ENCODE measurements at places on chromosomes 1 and 21. TPM values are rescaled to one million over a fixed set of nuclear protein-coding genes. Genes with fewer than 3 reads are reported as not detected.
A peak's percentile ranks its signal among the peaks of the same experiment; 100 is the strongest.

HES3 gene
- polyA plus RNA-seq = not detected

C8A gene
- polyA plus RNA-seq = not detected

- H3K27me3 ChIP-seq = no peaks in the 10 kb centered on the region
- H3K4me3 ChIP-seq = no peak overlapping the region
- DNase-seq = no peak
- no peaks in the 10 kb centered on the region for H3K36me3 ChIP-seq
- no peaks in the 10 kb centered on the region for H3K4me1 ChIP-seq
- no peak overlapping the region for H3K27ac ChIP-seq
Observed at GRCh38 chr1:7177438-7178146, 392.3 kb downstream of the CAMTA1 start.

DNA sequence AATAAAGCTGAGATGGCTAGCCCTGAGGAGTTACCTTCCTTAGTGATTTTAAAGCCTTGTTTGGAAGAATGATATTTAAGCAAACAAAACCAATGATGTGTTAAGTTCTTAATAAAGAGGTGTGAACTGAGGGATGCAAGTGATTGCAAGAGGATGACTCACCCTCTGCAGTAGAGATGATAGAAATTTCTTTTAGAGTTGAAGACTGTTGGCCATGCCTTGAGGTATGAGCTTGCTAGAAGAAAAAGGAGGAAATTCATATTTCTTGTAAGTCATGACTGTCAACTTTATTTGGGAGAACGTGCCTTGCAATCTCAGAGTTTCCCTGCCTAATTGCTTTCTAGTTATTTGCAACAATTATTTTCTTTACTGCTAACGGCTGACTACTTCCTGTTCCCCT is 94.7 kb downstream of the PLA2G4A start:
- H3K36me3 ChIP-seq = no peaks in the 10 kb centered on the region
- H3K4me3 ChIP-seq = no peak overlapping the region
- no peaks in the 10 kb centered on the region for H3K27me3 ChIP-seq
- DNase-seq = no peak
- no peaks in the 10 kb centered on the region for H3K4me1 ChIP-seq
- H3K27ac ChIP-seq = no peak overlapping the region

DNA sequence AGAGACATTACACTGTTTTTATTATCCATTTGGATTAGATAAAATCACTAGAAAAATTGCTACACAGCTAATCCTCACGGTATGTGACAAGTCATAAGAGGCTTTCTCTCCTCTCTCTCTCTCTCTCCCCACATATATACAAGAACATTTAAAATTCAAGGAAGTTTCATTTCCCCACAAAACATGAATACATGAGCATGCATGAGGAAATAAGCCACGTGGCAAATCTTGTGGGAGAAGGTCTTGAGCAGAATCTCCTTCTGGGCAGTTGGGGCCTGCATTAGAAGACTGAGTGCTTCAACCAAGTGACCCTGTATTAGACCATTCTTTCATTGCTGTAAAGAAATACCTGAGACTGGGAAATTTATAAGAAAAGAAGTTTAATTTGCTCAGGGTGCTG is 1313.1 kb downstream of the MRPL39 start:
- no peak overlapping the region for H3K27ac ChIP-seq
- no peaks in the 10 kb centered on the region for H3K4me1 ChIP-seq
- H3K36me3 ChIP-seq = no peaks in the 10 kb centered on the region

CFH gene
- polyA plus RNA-seq = 0.07 TPM

OSCP1 gene
- 0.23 TPM for polyA plus RNA-seq

DNA sequence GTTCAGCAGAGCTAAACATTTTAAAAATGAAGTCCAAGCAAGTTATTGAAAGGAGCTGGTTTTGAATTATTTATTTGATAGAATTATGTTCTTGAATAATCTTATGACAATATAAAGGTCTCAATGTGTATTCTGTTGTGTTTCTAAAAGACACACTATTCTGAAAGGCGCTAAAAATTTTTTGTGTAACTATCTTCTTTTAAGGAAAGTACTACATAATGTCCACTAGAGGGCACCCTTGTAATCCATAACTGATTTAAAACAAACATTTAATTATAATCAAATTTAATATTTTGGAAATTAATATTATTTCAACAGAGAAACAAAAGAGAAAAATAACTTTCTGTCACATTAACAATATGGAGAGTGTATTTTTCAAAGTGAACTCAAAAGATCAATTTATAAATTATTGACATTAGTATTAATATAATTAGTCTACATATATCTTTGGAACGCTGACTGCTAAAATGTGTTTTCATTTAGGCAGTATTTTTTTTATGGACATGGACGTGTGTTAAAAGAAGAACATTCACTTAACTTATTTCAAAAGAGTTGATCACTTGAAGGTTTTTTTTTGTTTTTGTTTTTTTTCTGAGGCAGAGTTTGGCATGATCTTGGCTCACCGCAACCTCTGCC is 248.4 kb downstream of the DENND1B start:
- no peaks in the 10 kb centered on the region for H3K27me3 ChIP-seq
- no peaks in the 10 kb centered on the region for H3K4me1 ChIP-seq
- no peaks in the 10 kb centered on the region for H3K36me3 ChIP-seq
- H3K27ac ChIP-seq = no peak overlapping the region
- no peak overlapping the region for H3K4me3 ChIP-seq

PM20D1 gene
- 2.1 TPM for polyA plus RNA-seq

GRCh38 chr1:23524716-23525401 is 6.2 kb downstream of the E2F2 start:
- no peaks in the 10 kb centered on the region for H3K27me3 ChIP-seq
- no peaks in the 10 kb centered on the region for H3K36me3 ChIP-seq
- H3K27ac ChIP-seq = peak overlapping the region; percentile 76
- peak; percentile 61 for DNase-seq
- H3K4me1 ChIP-seq = peaks cover 83% of the 10 kb centered on the region
- peak overlapping the region; percentile 25 for H3K4me3 ChIP-seq

PLA2G2D gene
- 2.8 TPM for polyA plus RNA-seq

AADACL3 gene
- polyA plus RNA-seq = not detected

- H3K4me1 ChIP-seq = no peaks in the 10 kb centered on the region
- no peak for DNase-seq
- no peaks in the 10 kb centered on the region for H3K27me3 ChIP-seq
- H3K27ac ChIP-seq = no peak overlapping the region
Observed at GRCh38 chr1:39141925-39142324, 62.6 kb upstream of the MACF1 start.

LCE2A gene
- polyA plus RNA-seq = not detected

REG4 gene
- polyA plus RNA-seq = not detected

CR1 gene
- 22.0 TPM for polyA plus RNA-seq

DNA sequence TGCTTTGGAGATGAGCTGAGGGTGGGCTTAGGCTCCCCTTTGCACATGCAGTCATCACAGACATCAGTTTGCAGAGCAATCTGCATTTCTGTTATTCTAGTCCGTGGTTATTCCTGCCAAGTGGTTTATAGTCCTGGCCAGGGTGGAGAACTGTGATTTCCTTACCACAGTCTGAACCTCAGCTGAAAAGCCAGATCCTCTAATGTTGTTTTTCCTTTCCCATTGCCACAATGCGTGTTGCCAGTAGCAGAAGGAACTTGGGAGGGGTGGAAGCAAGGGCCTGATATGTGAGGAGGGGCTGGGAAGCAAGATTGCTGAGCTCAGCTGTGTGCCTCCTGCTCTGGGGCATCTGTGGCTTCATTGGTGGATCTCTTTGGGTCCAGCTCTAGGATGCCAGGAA is 18.0 kb upstream of the ST3GAL3 start:
- DNase-seq = no peak
- no peaks in the 10 kb centered on the region for H3K4me1 ChIP-seq
- H3K4me3 ChIP-seq = no peak overlapping the region
- H3K27ac ChIP-seq = no peak overlapping the region

DNA sequence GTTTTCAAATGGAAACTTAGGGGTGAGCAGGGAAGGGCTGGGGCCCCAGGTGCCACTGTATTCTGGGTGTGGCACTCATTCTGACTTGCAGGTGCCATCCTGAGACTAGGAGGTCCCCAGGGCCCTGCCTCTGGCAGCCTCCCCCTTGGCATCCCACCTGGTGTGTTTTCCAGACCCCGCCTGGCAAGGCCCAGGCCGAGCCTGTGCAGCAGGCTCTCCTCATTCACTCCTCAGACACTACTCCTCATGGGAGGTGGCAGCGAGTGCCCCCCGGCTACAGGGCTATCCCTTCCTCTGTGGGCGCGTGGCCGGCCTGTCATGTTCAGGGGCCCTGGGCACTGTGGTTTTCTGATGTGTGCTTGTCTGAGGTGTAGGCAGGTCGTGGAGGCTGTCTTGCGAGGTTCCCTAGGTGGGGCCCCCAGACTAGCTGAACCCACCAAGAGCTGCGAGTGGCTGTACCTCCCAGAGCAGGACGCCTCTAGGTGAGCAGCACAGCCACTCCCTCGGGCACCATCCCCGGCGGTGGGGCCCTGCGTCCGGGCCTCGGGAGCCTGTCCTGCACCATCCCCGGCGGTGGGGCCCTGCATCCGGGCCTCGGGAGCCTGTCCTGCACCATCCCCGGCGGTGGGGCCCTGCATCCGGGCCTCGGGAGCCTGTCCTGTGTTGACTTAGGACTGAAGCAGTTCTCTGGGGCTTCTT is 13.2 kb downstream of the SLX9 start:
- no peaks in the 10 kb centered on the region for H3K27me3 ChIP-seq
- no peak overlapping the region for H3K4me3 ChIP-seq
- peaks cover 30% of the 10 kb centered on the region for H3K36me3 ChIP-seq

GLMN gene
- polyA plus RNA-seq = 5.4 TPM

DNA sequence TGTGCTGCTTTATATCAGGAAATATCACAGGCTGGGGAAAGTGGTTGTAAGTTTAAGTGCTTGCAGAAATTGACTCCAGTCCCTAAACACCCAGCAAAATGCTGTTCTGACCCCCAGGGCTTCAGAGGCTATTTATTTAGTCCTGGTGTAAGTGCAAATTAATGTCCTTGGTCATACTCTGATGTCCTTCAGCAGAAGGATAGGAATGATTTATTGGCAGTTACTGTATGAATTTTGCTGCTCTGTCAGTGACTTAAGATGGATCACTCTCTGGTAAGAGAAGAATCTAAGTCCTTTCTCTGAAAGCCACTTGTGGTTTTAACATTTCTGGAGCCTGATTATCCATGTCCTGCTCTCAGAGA is 21.9 kb downstream of the FAM20B start:
- H3K36me3 ChIP-seq = peaks cover 2% of the 10 kb centered on the region
- no peak for DNase-seq
- no peak overlapping the region for H3K27ac ChIP-seq

GRCh38 chr1:8951231-8951630 is 5.6 kb downstream of the CA6 start:
- peaks cover 6% of the 10 kb centered on the region for H3K4me1 ChIP-seq
- H3K4me3 ChIP-seq = no peak overlapping the region
- no peak for DNase-seq
- H3K27ac ChIP-seq = no peak overlapping the region
- no peaks in the 10 kb centered on the region for H3K36me3 ChIP-seq
- no peaks in the 10 kb centered on the region for H3K27me3 ChIP-seq

DNA sequence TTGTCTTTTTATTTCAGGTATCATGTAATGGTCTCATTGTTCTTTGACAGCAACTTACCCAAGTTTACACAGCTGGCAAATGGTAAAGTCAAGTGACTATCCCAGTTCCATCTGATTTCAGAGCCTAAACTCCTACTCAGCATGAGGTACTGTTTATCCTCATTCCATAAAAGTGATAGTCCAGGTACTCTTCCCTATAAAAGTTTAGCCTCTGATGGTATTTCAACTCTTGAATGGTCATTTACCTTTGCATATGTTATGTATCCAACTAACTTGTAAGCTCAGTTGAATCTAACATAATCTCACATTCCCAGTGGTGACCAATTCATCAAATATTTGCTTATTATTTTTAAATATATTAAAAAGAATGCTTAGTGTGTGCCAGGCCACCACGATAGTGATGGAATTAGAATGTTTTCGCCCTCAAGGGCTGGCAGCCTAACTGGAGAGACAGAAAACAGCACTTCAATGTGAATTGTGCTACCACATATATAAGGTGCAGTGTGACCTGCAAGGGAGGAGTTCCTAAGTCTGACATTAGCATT is 307.1 kb downstream of the CTH start:
- H3K27ac ChIP-seq = no peak overlapping the region
- DNase-seq = no peak
- H3K4me3 ChIP-seq = no peak overlapping the region
- no peaks in the 10 kb centered on the region for H3K27me3 ChIP-seq
- H3K36me3 ChIP-seq = no peaks in the 10 kb centered on the region

TRIM46 gene
- polyA plus RNA-seq = 3.4 TPM

GRCh38 chr1:207998691-207999090 is 87.8 kb upstream of the CD34 start:
- H3K27me3 ChIP-seq = no peaks in the 10 kb centered on the region
- H3K27ac ChIP-seq = no peak overlapping the region
- no peak overlapping the region for H3K4me3 ChIP-seq
- DNase-seq = no peak
- H3K4me1 ChIP-seq = no peaks in the 10 kb centered on the region

DNA sequence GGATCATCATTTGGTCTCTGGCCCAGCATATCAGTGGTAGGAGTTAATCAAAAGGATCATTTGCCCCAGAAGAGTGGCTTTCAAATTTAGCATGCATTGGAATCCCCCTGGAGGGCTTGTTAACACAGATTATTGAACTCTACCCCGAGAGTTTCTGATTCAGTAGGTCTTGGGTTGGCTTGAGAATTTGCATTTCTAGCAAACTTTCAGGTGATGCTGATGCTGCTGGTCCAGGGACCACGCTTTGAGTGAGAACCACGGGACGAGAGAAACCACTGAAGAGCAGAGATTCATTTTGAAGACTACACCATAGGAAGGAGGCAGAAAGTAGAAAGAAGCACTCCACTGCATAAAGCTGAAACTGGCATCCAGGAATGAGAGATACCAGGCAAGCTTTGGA is 81.3 kb upstream of the DUSP10 start:
- H3K4me1 ChIP-seq = peaks cover 9% of the 10 kb centered on the region
- H3K4me3 ChIP-seq = no peak overlapping the region
- H3K27ac ChIP-seq = no peak overlapping the region
